WERI-Rb-1 (cell line): ENCODE measurements at places on chromosomes 1 and 21.

DNA sequence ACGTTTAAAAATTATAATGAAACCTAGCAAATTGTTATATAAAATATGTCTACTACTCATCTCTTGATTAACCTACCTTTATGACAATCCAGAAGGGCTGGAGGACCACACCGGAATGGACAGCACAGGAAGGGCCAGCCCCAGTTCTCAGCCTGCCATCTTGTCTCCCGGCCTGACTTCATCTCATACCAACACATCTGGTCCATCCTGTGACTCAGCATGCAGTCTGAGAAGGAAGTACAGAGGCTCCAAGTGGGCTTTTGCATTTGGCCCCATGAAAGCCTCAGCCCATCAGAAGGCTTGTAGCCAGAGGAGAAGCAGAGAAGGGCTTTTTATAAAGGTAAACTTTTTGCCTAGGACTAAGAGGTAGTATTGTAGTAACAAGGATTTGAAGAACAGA, 436.6 kb downstream of the MRPL39 start:
- no peak for DNase-seq

GRCh38 chr1:231106347-231106746, 55.5 kb upstream of the TRIM67 start:
- DNase-seq, result no peak

GRCh38 chr1:26779098-26779668, 8.6 kb upstream of the PIGV start:
- no peak for DNase-seq

GRCh38 chr1:218209351-218209861, 75.7 kb upstream of the RRP15 start:
- DNase-seq, result no peak

DNA sequence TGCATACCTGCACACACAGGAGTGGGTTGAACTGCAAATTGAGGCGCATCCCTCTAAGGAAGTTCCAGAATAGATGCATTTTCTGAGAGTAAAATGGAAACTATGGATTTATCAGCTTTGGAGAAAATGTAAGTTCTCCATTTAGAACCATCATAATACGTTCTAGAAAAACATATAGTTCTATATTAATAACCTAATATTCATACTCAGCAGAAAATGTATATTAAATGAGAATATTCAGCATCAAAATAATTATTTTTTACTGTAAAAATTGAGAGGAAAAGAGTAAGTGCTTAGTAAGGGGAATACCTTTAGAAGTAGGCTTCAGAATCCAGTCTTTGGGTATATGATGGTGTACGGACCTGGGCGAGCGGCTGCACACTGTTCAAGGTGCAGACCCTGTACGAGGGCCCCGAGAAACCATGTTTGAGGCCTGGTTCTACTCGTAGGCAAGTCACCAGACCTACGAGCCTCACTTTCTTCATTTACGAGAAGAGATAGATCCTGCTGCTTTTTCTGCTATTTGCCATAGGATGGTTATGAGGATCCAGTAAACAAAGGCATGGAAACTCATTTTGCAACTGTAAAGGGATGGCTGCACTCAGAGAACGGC, 6.8 kb downstream of the CD247 start:
- no peak for DNase-seq

DNA sequence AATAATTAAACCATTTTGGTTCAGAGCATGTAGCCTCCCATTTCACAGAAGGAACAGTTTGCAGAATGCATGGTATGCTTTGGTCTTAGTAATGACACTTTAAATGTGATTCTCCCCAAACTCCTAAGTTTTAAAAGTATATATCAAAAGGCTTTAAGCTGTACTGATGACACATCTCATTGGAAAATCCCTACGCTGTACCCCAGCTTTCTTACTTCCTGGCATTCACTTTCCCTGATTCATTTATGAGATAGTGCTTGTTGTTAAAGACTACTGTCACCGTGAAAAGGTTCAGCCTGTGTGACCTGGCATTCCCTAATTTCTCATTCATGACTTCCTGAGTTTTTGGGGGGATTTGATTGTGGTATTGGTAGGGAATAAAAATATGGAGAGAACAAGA, 53.4 kb downstream of the MPZL1 start:
- no peak for DNase-seq

- DNase-seq, result no peak
These were observed 319 bp downstream of the HES2 start for GRCh38 chr1:6419397-6419803.

DNA sequence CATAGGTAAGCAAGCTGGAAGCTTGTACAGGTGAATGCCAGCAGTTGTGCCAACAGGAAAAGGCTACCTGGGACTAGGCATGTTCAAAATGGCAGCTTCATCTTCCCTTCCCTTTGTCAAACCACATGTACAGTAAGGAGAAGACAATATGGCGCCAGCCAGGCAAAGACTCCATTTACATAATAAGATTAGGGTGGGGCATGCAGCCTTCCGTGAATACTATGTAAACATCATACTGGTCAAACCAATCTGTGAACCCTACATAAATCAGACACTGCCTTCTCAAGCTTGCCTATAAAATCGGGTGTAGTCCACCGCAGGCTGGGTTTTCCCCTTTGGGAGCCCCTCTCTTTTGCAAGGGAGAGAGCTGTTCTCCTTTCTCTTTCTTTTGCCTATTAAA, 24.6 kb downstream of the ATF3 start:
- no peak for DNase-seq

GRCh38 chr1:160522622-160523345, at the start of gene SLAMF6:
Gene SLAMF6 (minus strand): TSS chr1:160523255. CDS start chr1:160523192, 63 bp downstream.
- DNase-seq, result no peak

DNA sequence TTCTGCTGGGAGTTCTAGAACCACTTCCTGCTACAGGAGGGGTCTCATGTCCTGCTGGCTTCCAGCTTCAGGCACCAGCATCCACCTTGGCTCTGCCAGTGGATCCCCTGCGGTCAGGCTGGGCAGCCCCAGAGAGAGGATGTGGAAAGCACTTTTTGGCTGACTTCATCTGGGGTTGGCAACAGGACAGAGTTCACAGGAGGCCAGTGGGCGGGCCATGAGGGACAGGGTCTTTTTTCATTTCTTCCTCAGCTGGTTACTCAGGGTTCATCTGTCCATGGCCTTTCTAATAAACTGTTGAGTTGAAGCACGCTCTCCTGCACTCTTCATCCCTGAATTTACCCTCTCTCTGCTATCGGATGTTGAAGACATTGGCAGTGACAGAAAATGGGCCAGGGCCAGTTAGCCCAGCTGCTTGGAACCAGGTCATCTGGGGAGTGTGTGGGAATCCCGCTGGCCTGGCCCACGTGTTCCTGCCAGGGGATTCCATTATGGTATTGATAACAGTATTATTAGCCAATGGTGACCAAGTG, 45.2 kb downstream of the RPS6KA1 start:
- no peak for DNase-seq

GRCh38 chr21:35932232-35932911, 128.0 kb downstream of the SETD4 start:
- DNase-seq, result no peak

GRCh38 chr1:236063919-236064673, 794 bp downstream of the NID1 start:
- peak; percentile 43 for DNase-seq

- no peak for DNase-seq
These were observed 62.0 kb upstream of the ST6GALNAC3 start for GRCh38 chr1:76012341-76013205.

GRCh38 chr21:36847189-36847588, 119.3 kb downstream of the HLCS start:
- no peak for DNase-seq

GRCh38 chr1:5745800-5746610, 246.2 kb downstream of the NPHP4 start:
- DNase-seq, result peak; percentile 82

- no peak for DNase-seq
These were observed 47.7 kb downstream of the ZNF644 start for GRCh38 chr1:90973897-90974798.

- DNase-seq, result no peak
These were observed 267.8 kb upstream of the FMN2 start for GRCh38 chr1:239823852-239824251.

- no peak for DNase-seq
These were observed 15.4 kb downstream of the AMPD2 start for GRCh38 chr1:109634771-109635750.

GRCh38 chr1:9058465-9058864, 11.0 kb downstream of the SLC2A5 start:
- DNase-seq, result no peak

DNA sequence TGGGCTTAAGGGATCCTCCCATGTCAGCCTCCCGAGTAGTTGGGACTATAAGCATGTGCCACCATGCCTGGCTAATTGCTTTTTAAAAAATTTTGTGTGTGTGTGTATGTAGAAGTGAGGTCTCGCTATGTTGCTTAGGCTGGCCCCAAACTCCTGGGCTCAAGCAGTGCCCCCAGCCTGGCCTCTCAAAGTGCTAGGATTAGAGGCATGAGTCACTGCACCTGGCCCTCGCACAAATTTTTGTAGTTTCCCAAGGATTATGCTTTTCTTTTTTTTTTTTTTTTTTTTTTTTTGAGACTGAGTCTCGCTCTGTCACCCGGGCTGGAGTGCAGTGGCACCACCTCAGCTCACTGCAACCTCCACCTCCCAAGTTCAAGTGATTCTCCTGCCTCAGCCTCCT, 144.4 kb upstream of the HNRNPU start:
- no peak for DNase-seq

DNA sequence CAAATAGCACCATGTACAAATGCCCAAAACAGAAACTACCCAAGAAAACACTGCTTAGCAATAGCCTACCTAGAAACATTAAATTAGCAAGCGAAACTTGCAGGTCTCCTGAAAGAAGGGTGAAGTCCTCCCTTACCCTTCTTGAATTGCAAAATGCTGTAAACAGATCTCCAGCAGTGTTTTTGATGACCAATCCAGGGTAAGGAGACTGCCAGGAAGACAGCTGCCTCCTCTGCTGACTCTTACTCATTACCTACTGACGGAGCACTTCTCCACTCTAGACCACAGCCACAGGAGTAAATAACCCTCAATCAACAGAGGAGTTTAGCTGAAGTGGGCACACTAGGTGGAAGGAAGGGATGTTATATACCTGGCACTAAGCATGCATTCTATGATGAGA, 32.2 kb upstream of the GADD45A start:
- DNase-seq, result no peak

GRCh38 chr1:53326598-53327181, 1.2 kb downstream of the LRP8 start:
- DNase-seq, result no peak

DNA sequence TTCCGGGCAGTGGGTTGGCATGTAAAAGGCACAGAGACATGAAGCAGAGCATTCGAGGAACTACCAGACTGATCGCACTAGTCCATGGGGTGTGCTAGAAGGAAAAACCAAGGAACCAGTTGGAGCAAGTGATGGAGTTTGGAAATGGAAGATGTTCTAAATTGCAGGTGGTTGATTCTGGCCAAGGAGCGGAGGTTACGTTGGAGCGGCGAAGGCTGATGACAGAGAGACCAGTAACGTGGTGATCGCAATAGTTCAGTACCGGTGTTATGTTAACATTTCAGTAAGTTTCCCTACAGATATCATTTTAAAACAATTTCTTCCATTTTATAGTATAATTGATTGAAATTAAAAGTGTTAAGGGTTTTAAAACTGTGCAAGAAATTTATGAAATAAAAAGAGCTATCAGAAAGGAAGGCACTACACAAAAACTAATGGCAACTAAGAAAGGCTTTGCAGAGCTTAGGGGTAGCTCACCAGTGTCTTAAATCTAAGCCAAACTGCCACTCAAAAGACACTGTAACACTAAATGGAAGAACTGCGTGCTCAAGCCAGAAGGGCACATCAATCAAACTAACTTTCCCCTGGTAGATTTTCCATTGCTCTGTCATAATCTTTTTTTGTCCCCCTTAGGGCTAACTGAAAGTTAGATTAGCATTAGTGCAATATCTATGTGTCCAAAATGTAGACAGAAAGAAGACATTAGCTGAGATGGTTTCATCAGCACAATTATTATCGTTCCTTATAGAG, 11.3 kb upstream of the HEATR1 start:
- no peak for DNase-seq

DNA sequence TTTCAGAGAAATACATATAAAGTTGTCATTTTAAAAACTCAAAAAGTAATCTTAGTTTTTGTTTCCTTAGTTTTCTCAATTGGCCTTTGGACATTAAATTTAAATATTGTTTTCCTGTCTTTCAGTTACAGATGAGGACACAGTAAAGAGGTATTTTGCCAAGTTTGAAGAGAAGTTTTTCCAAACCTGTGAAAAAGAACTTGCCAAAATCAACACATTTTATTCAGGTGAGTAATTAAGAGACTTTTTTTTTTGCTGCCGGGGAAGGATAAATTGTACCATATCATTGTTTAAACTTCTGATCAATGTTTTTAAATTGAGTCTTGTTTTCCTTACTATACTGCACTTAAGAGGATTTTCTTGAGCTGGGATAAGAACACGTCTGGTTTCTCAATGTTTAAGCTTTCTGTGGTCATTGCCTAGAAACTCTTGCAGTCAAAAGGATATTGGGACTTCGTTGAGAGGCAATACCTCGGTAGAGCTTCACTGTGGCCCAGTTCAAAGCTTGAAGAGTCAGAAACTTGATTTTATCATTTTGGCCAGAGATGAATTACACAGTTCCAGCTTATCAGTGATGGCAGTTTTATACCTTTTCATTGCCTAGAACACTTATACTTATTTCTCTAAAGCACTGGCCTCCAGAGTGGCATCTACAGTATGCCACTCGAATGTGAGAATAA, 124.9 kb upstream of the KIAA1614 start:
- no peak for DNase-seq

DNA sequence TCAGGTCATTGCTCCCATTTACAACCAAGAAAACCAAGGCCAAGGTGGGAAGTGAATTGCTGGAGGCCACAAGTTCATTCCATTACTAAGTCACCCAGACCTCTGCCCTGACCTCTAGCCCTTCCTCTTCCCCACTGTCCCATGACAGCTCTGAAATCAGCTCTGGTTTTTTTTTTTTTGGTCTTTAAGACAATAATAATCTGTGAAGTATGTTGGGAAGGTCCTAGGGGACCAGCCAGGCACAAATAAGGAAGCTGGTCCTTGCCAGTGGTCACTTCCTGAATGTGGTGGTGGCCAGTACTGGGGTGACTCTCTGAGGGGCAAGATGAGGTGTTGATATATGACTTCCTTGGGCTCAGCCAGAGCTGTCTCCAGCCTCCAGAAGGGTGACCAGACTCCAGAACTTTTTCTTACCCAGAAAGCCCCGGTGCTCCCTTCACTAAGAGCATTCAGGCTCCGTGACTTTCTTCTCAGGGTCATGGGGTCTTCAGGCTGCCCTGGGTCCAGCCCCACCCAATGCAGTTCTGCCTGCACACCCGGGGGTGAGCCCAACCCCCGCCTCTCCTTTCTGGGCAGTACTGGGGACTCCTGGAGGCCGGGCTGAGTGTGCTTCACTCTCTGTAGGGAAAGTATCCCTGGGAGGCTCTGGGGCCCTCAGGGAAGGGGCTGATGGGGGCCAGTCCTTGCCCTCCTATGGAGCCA, 159.6 kb downstream of the PTPRU start:
- no peak for DNase-seq

- DNase-seq, result no peak
These were observed 1.6 kb upstream of the TMEM63A start for GRCh38 chr1:225883616-225884265.
